ENCODE measurements at places on chromosomes 6 and 20.

DNA sequence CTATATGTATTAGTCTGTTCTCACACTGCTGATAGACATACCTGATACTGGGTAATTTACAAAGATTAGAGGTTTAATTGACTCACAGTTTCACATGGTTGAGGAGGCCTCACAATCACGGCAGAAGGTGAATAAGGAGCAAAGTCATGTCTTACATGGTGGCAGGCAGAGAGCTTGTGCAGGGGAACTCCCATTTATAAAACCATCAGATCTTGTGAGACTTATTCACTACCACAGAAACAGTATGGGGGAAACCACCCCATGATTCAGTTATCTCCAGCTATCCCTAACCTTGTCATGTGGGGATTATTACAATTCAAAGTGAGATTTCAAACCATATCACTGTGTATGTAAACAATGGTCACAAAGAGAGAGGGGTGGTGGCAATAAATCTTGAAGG, 6.6 kb downstream of the CST8 start:
- DNase-seq, result no peak

- DNase-seq, result no peak
These were observed 6.9 kb downstream of the RSPO4 start for GRCh38 chr20:995170-995569.

DNA sequence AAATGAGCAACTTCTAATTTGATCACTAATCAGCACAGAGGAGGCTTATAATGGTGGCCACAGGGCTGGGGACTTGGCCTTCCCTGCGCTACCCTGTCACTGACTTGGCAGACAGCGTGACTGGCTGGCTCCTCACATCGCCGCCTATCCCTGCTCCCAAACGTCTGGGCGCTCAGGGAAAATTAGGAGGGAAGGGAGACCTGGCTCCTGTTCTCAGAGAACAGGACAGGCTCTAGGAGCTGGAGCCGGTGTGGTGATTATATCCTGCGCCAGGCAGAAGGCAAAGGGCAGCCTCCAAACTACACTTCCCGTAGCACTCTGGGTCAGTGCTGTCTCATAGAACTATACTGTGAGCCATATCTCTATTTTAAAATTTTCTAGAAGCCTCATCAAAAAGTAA, 53.4 kb downstream of the VEGFA start:
- no peak for DNase-seq

GRCh38 chr6:80640176-80640575, 533.7 kb downstream of the BCKDHB start:
- no peak for DNase-seq

DNA sequence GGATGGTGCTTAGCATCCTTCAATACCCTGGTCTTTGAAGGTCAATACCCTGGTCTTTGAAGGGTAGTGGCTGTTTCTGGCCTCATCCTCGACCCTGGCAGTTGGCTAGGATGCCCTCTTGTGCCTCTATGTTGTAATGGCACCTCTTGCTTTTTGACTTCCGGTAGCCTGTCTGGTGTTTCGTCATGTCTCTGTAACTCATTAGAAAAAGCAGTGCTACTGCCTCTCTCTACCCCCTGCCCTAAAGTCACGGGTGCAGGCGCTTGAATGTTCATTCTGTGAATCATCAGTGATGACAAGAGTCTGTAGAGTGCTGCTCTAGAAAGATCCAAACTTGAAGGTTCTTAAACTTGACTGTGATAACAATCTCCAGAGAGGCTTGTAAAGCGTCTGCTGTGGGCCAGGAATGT, 28.3 kb downstream of the RSPO4 start:
- peak; percentile 25 for DNase-seq

GRCh38 chr6:85252085-85252484, 197.8 kb upstream of the NT5E start:
- DNase-seq, result no peak

GRCh38 chr6:74734901-74735300, 471.0 kb downstream of the COL12A1 start:
- no peak for DNase-seq

DNA sequence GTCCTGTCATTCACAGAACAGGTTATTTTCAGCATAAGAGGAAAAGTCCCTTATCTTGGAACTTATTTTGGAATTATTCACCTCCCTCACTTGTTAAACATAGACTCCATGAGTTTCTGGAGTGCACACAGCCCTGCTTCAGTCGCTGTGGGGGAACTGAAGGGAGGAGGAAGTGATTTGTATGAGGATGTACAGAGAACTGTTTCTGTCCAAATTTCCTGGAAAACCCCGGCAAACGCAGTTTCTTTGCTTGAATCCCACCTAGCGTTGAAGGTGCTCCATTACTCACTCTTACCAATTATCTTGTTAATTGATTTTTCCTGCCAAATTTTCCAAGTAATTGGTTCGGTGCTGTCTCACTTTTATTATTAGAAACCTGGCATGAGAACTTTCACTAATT, 78.0 kb upstream of the AGPAT4 start:
- no peak for DNase-seq

- no peak for DNase-seq
These were observed 61.7 kb upstream of the XRN2 start for GRCh38 chr20:21241406-21241805.

DNA sequence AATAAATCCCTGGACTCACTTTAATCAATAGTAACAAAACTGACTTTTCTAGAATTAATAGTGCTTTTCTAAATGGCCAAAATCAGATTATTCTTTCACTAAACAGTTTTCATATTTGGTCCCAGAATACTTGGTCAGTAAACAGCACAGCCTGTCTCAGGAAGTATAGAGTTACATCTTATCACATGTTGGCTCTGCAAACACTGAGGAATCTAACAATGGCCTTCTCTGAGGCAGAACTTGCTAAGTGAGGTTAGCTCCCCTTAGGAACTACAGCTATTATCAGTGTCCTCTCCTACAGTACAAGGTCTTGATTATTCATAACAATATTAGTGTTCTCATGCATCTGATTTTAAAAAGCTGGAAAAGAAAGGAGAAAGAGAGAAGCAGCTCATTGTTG, 1622.8 kb downstream of the HACE1 start:
- DNase-seq, result no peak

DNA sequence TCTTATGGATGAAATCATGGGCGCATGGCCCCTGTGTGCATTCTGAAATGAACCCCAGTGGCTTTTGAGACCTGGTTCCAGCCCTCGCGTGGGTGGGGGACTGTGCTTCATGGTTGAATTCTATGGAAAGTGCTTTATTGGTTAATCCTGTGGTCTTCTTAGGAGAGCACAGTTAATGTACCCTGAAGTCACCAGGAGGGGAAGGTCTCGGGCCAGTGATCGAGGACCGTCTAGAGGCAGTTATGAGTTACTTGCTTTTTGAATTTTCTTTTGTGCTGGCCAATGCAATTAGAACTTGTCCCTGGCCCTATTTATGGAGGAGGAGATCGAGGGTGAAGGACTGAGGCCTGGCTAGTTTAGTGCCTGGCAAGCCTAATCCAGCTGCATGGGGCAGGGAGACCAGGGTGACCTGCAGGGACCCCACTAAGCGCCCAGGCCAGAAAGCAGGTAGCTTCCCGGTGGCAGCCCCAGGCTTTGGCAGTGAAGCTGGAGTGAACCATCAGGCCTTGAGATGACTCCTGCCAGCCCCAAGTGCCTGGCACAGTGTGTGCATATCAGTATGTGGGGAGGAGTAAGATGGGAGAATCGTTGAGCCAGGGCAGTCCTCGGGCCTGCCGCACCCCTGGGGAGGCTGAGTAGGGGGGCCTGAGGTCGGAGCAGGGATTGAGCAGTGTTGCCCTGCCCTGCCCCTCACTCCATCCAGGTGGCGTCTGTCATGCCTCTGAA, 144.6 kb upstream of the RNF24 start:
- no peak for DNase-seq

DNA sequence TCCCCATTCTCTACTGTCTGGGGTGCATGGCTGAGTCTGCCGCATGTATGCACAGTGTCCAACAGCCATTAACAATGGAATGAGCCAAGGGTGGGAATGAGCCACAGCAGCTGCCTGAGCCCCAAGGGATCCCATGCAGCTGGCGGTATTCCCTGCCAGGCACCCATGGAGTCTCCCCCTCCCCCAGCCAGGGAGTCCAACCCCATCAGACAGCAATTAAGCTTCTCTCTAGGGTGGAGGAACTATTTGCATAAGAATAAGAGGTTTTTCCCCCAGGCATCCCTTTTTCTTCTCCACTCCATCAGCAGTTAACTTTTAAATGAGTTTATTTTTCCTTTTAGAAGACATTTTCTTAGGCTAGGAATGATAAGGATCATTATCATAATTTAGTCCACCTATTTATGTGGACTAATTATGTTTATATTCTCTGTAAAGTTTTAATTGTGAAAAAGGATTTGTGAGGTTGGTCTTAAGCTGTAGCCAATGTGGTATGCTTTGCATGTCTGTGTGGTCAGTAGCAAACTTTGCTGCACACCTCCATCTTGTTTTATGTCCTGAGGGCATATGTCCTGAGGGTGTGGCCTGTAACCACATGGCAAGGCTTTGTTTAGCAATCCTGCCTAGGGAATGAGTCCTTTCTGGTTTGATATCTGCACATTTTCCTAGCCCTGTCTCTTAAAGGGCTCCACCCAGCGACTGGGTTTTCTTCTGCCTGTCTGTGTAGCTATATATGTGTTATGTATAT, 158.9 kb upstream of the OLIG3 start:
- DNase-seq, result no peak

GRCh38 chr6:12024699-12025434, 12.8 kb downstream of the HIVEP1 start:
- no peak for DNase-seq

GRCh38 chr6:107179004-107179403, 63.7 kb upstream of the BEND3 start:
- no peak for DNase-seq

GRCh38 chr6:97697456-97697855, 414.4 kb upstream of the MMS22L start:
- no peak for DNase-seq

DNA sequence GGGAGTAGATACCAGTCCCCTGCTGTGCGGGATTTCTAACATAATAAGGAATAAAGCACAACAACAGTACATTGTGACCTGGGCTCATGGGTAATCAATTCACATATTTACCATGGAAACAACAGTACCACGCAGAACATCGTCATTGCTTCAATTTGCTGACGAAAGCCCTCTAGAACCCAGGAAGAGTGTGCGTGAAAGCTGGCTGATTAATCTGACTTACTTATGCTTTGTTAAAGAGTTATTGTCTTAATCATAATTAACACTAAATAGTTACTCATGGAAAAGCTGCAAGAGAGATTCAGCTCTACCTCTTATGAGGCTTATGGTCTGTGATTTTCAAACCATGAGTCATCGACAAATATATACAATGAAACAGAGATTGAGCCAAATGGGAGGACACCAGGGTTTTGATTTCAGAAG, 644.3 kb upstream of the AGPAT4 start:
- DNase-seq, result no peak

- no peak for DNase-seq
These were observed 13.3 kb downstream of the ADISSP start for GRCh38 chr20:3754276-3754630.

GRCh38 chr6:146650799-146651481, 52.2 kb downstream of the ADGB start:
- no peak for DNase-seq

- no peak for DNase-seq
These were observed 233.5 kb upstream of the QKI start for GRCh38 chr6:163180874-163181541.

GRCh38 chr6:138795809-138796603, at the start of gene ECT2L:
ECT2L (plus strand) TSS chr6:138796087; CDS start chr6:138813275, 17,188 bp downstream.
- no peak for DNase-seq

- no peak for DNase-seq
These were observed 222.7 kb downstream of the BMP7 start for GRCh38 chr20:57043669-57044268.

- no peak for DNase-seq
These were observed 41.0 kb downstream of the MAPK14 start for GRCh38 chr6:36068586-36068985.

GRCh38 chr6:111808493-111808892, 64.8 kb downstream of the FYN start:
- DNase-seq, result peak; percentile 49

DNA sequence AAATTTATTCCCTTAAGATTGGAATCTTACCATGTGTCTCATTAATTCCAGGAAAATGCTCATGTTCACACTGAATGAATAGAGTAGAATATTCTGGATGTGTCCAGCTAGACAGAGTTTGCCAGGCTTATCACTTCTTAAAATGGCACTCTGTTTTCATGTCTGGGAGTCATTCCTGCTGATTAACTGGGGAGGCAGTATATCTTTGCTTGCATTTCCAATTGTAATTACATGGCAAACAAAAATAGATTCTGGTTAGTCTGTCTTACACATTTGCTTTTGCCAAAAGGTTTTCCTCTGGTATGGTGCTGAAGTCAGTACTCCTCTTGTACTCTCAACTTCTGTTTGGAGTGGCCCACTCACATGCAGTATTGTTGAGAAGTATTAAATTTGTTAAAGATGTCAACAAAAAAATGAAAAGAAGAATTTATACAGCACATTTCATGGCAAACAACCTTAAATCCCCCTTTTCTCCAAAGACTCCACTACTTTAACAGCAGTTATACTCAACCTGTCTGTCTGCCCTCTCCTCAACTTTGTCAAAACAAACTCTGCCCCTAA, 70.2 kb downstream of the TENT5A start:
- no peak for DNase-seq

DNA sequence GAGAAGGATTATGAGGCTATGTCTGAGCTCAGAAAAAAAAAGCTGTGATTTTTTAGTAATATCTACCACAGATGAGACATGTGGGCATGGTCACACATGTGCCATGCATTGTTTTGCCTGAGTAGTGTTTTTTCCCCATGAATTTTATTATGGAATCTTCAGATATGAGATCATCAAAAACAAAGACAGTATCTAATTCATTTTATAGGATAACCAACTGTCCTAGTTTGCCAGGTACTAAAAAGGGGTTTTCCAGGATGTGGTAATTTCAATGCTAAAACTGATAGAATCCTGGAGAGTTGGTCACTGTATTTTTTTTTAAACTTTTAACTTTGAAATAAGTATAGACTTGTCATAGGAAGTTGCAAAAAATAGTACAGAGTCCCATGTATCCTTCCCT, 127.4 kb upstream of the MAP3K7 start:
- no peak for DNase-seq

GRCh38 chr20:47727170-47727880, 58.0 kb downstream of the SULF2 start:
- DNase-seq, result peak; percentile 71

- DNase-seq, result no peak
These were observed 238.1 kb downstream of the RNGTT start for GRCh38 chr6:88725111-88725975.

DNA sequence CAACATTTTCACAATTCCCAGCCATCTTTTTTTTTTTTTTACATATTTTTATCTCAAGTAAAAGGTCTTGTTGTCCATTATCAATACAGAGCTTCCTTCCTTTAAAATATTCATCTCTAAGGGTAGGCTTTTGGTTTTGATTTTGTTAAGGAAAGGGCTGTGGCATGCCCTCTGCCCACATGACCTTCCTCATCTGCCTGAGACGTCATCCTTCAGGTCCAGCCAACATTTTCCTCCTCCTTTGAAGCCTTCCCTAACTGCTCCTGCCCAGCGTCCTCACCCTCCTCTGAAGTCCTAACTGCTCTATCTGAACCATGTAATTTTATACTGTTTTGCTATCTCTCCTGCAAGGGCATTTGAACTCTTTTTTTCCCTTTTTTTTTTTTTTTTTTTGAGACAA, 73.9 kb upstream of the TGM3 start:
- DNase-seq, result no peak

- peak; percentile 35 for DNase-seq
These were observed 8.9 kb downstream of the SLC16A10 start for GRCh38 chr6:111096246-111096645.

GRCh38 chr20:59178983-59179595, 15.5 kb downstream of the ZNF831 start:
- DNase-seq, result no peak
